ENCODE measurements at places on chromosomes 1 and 21.
A peak's percentile ranks its signal among the peaks of the same experiment; 100 is the strongest.

- DNase-seq, result no peak
Observed at GRCh38 chr1:19946331-19946751, 22.9 kb upstream of the PLA2G2E start.

DNA sequence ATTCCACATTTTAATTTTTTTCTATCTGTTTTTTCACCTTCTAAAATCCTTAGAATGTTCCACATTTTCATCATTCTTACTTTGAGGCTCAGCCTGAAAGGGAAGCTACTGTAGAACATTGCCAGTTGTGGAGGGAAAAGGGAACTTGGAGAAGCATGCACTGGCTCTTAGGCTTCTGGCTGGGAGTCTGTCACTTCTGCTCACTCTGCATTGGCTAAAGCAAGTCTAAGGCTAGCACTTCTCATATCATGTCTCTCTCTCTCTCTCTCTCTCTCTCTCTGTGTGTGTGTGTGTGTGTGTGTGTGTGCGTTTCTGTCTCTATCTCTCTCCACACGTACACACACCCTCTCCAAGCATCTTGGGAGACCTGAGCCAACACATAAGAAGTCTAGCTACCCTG is 49.6 kb upstream of the ADAR start:
- peak; percentile 5 for DNase-seq

DNA sequence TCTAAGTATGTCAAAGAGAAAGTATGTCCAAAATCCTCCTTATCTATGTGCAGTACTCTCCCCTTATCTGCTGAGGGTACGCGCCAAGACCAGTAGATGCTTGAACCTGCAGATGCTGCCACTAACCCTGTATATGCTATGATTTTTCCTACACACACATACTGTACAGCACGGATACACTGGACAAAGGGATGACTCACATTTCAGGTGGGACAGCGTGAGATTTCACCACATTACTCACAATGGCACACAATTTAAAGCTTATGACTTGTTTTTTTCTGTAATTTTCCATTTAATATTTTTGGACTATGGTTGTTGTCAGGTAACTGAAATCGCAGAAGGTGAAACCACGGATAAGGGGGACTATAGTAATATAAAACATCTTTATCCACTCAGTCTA is 4.1 kb downstream of the ORC1 start:
- DNase-seq, result no peak

DNA sequence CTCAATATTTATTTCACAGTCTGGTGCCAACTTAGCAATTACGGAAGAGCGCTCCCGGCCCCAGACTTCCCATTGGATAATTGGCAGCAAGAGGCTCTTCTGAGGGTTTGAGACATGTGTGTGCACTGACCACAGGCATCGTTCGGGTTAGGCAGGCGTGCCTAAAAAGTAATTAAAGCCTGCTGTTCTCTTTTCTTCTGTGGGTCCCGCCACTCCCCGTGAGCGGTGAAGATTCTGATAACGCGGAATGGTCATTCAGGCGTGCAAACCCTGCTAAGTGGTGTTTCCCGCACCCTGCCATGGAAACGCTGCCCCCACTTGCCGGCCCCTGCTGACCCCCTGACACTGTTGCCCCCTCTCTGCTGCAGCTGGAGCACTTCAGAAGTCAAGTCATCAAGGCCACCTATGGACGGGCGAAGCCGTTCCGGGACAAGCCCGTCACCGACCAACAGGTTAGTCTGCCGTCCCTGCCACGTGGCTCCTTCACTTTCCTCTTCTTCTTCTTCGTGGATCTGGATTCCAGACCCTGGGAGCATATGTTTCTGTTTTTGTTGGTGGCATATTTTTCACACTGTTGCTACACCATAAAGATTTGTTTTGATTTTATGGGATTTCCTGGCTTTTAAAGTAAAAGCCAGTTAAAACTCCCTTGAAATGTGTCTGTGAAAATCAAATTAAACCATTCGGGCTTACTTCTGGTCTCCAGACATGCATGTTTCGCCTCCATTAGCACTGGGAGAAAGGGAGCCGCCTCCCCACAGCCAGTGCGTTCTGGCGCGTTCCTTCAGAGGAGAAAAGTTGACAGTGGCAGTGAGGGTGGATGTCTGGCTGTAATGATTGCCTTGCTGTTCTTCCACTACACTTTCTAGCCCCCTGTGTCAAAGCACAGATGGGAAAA is 79.9 kb downstream of the FHAD1 start:
- DNase-seq, result no peak

- DNase-seq, result no peak
Observed at GRCh38 chr1:152165286-152166077, 6.5 kb upstream of the RPTN start.
